Jurkat, Clone E6-1 (cell line): ENCODE measurements at places on chromosomes 2 and 18.

- DNase-seq = no peak
Observed at GRCh38 chr2:230124235-230124634, 55.5 kb upstream of the SLC16A14 start.

DNA sequence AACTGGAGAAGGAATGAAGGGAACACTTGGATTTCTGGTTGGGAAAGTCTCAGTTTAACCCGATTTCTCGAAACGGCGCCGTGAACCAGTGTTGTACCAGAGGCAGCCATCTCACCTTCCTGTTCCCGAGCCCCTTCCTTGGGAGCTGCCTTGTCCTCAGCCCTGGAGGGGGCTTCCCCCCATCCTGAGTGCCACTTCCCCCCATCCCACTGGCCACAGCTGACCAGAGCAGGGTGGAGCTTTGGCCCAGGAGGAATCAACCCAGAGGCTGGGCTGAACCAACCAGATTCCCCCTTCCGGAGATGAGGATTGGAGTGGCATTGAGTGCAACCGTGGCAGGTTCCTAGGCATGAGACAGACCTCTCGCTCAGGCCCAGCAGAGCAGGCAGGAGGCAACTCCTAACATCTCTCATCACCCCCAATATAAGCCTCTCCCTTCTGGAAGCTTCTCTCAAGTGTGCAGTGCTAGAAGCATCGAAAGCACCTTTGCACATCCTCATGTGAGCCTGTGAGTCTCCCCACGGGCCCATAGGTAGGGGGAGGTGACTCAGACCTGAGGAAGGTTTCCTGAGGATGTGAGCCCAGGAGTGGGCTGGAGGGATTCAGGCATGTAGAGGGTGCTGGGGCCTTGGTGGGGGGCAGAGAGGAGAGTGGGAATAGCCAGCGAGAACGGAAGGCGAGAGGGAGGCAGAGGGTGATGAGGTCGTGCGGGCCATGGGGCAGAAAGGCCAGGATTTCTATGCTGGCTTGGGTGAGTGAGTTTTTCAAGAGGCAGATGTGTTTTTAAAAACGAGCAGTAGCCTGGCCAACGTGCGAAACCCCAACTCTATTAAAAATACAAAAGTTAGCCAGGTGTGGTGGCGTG is 11.9 kb downstream of the NGEF start:
- no peak for DNase-seq

GRCh38 chr18:79795446-79795845 is 2.3 kb upstream of the KCNG2 start:
- DNase-seq = no peak

GRCh38 chr2:84288293-84288692 is 170.8 kb downstream of the SUCLG1 start:
- no peak for DNase-seq

DNA sequence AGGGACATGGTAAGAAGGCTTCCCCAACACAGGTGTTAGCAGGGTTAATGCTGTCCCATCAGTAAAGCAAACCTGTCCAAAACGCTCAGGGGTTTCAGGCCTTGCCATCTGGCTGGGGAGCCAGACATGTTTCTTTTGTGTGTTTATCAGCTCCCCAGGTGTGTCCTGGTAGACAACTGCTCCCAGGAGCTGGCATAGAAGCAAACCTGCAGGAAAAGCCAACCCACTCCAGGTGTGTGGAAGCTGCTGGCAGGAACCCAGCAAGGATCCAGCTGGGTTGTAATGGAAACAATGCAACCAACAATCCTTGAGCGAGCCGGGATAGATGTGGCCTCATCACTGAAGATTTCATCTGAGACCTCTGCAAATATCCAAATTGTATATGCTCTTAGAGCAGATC is 123.1 kb downstream of the RAB3GAP1 start:
- no peak for DNase-seq

DNA sequence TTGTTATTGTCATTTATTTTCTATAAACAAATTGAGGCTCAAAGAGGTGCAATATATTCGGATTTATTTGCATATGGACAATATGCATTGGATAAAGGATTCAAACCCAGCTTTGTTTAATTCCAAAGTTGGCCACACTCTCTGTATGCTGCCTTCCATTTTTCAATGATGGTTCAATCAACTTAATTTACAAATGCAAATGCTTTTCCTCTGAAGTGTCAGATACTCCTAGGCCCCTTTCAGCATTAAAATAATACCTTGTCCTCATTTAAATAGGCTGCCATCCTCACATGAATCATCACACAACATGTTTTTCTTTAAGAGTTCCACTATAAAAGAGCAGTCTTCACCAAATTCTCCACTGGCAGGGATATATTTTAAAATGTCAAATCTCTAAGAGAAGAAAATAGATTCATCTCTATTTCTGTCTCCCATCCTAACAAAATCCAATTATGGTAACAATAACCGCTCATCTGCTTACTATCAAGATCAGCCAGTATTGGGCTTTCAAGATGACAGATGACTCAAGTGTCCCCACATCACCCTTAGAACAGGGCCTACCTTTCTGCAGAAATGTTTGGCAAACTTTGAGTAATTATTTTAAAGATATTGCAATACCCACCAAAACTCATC is 114.8 kb downstream of the SCG2 start:
- no peak for DNase-seq
